Common myeloid progenitor, CD34-positive (primary cell): ENCODE measurements at places on chromosomes 4 and X.

- H3K4me3 ChIP-seq = no peak overlapping the region
- H3K27me3 ChIP-seq = no peaks in the 10 kb centered on the region
- H3K36me3 ChIP-seq = no peaks in the 10 kb centered on the region
- no peaks in the 10 kb centered on the region for H3K4me1 ChIP-seq
- DNase-seq = no peak
Observed at GRCh38 chr4:7358100-7358735, 76.5 kb downstream of the PSAPL1 start.

DNA sequence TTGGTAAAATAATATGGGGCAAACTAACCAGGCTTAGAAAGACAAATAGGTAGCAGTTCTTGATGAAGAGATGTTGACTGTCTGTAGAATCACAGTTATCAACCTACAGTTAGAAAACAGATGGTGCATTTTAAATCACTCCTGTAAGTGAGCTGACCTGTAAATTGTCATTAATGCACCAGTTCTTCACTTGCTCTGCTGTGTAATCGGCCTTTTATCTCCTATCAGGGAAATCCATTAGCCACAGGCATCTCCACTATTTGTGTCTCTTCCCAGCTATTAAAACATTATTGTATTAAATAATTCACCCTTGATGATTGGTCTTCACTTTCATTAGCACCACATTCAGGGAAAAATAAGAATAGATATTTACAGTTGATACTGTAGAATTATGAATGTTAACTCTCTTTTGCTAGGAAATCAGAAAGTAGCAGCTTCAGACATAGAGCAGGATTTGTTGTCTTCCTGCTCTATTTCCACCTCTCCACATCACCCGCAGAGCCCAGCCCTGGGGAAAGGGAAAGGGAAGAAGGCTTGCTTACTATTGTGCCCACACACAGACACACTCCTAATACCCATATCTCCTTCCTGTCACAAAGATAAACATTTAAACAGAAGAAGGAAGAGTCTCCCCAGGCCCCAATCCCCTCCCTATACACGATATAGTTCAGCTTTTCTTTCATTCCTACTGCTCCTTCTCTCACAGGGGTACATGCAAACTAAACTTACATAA is 97.1 kb downstream of the REELD1 start:
- H3K4me3 ChIP-seq = no peak overlapping the region
- H3K36me3 ChIP-seq = no peaks in the 10 kb centered on the region
- H3K4me1 ChIP-seq = no peaks in the 10 kb centered on the region
- H3K27ac ChIP-seq = no peak overlapping the region
- H3K27me3 ChIP-seq = no peaks in the 10 kb centered on the region
- no peak for DNase-seq

GRCh38 chr4:124389591-124389990 is 322.9 kb downstream of the ANKRD50 start:
- no peak for DNase-seq
- H3K27ac ChIP-seq = no peak overlapping the region
- H3K4me1 ChIP-seq = no peaks in the 10 kb centered on the region
- no peaks in the 10 kb centered on the region for H3K27me3 ChIP-seq

DNA sequence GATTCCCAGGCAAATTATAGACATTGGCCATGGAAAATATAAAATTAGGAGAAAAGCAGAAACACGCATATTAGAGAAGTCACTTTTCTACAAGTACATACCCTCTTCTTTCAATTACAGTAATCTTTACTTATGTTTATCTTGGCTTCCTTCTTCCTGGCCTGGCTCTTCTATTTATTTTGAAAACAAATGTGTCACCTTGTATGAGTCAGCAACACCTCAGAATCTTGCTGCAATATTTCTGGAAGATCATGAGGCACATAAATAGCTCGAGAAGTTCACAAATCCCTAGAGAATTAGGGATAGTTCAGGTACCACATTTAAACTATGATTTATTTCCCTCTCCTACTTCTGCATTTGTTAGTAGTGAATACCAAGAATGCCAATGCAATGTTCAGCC is 124.6 kb downstream of the ANOS1 start:
- no peak overlapping the region for H3K27ac ChIP-seq
- H3K4me1 ChIP-seq = no peaks in the 10 kb centered on the region
- no peaks in the 10 kb centered on the region for H3K27me3 ChIP-seq
- no peaks in the 10 kb centered on the region for H3K36me3 ChIP-seq
- DNase-seq = no peak

GRCh38 chr4:123412091-123412505 is 15.5 kb downstream of the SPRY1 start:
- peaks cover 48% of the 10 kb centered on the region for H3K4me1 ChIP-seq
- H3K36me3 ChIP-seq = no peaks in the 10 kb centered on the region
- H3K27ac ChIP-seq = no peak overlapping the region
- DNase-seq = peak; percentile 40
- no peak overlapping the region for H3K4me3 ChIP-seq

DNA sequence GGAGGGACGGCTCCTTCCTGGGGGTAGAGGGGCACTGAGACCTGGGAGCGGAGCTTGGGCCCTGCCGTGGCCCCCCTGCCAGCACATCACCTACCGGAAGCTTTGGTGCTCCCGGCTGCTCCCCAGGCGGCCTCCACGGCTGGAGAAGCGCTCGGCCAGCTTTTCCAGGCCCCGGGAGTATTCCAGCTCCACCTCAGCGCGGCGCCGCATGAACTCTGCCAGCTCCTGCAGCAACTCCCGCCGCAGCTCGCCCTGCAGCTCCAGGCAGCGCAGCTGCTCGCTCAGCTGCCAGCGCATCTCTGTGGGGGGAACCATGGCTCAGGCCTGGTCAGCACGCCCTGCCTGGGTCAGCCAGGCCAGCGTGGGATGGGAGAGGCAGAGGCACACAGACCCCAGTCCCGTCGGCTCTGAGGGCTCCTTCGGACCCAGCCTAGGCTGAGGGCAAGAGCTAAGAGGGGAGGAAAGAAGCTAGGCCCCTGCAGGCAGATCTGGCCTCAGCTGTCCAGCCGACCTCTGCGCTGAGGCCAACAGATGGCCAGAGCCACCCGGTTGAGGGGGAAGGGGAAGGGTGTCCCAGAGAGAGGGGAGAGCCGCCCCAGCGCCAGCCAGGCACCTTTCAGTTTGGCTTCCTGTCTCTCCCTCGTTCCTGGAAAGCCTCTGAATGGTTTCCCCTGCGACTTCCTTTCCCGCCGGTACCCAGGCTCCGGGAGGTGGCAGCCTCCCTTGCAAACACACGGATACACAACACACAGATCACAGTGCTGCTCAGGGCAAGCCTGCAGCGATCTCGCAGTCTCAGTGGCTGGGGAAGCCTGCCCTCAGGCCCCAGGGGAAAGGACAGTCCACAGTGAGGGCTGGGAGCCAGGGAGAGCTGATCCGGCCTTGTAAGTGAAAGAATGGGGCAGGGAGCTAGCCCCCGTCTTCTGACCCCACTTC is 4.3 kb downstream of the ARHGAP4 start:
- H3K27ac ChIP-seq = no peak overlapping the region
- no peak overlapping the region for H3K4me3 ChIP-seq
- no peak for DNase-seq
- H3K27me3 ChIP-seq = peaks cover 21% of the 10 kb centered on the region
- H3K4me1 ChIP-seq = peaks cover 9% of the 10 kb centered on the region

GRCh38 chr4:110636171-110636679 is 13.3 kb upstream of the PITX2 start:
- H3K27ac ChIP-seq = no peak overlapping the region
- peaks cover 8% of the 10 kb centered on the region for H3K4me1 ChIP-seq
- peak; percentile 42 for DNase-seq
- H3K27me3 ChIP-seq = peaks cover 74% of the 10 kb centered on the region

DNA sequence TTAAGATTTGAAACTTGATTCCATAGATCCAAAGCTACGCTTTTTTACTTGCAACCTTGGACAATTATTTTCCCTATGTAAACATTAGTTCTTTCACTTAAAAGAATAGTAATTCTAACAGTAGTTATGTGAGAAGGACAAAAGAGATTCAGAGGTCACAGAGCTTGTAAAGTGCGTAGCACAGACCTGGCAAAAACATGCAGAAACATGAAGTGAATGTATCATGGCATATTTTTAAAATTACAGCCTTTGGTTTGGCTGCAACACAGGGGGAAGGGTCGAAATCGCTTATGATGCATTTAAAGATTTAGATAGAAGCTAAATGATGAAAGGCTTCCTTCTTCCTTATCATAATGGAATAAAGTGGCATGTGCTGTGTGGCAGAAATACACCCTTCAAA is 1068.8 kb downstream of the ARAP2 start:
- no peaks in the 10 kb centered on the region for H3K27me3 ChIP-seq
- H3K4me1 ChIP-seq = no peaks in the 10 kb centered on the region

- no peak overlapping the region for H3K27ac ChIP-seq
- DNase-seq = no peak
- no peaks in the 10 kb centered on the region for H3K36me3 ChIP-seq
Observed at GRCh38 chr4:185991770-185992169, 77.2 kb upstream of the TLR3 start.

DNA sequence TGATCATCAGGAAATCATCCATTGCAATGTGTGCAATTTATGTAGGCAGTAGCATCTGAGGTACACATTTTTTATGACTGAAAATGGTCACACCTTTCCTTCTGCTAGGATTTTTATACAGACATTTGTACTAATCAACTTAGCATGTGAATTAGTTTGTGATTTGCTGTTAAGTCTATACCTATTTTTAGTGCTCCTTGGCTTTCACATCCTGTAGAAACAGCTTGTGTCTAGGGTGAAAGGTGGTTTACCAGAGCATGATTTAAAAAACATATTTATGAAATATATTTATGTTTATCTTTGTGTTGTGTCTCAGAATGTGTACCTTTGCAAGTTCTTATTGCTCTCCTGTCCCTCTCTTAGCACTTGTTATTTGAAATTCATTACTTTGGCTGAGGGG is 916.0 kb downstream of the TECRL start:
- H3K4me1 ChIP-seq = no peaks in the 10 kb centered on the region
- no peaks in the 10 kb centered on the region for H3K36me3 ChIP-seq
- H3K27me3 ChIP-seq = no peaks in the 10 kb centered on the region
- H3K4me3 ChIP-seq = no peak overlapping the region
- DNase-seq = no peak

DNA sequence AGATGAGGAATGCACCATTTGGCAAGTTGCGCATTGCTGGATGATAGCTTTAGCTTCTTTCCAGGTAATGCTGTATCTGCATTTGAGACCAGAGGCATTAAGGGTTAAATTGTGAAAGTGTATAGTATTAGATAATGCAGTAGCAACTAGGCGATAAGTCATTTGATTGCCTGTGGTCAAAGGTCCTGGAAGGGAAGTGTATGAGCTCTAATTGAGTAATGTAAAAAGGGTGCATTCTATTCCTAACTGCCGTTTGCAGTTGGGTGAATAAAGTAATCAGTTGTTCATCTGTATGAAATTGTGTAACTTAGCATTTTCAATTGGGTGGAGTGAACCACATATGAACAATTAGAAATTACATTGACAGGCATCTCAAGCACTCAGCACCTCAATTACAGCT is 54.5 kb upstream of the WDR1 start:
- H3K36me3 ChIP-seq = no peaks in the 10 kb centered on the region
- H3K4me3 ChIP-seq = no peak overlapping the region
- H3K4me1 ChIP-seq = peaks cover 26% of the 10 kb centered on the region
